ENCODE measurements at places on chromosomes 16 and 17.

- no peak overlapping the region for H3K27ac ChIP-seq
- no peak for DNase-seq
- no peak overlapping the region for H3K4me3 ChIP-seq
- no peaks in the 10 kb centered on the region for H3K4me1 ChIP-seq
Measured at GRCh38 chr17:58401287-58401686, 16.0 kb downstream of the RNF43 start.

GRCh38 chr17:74950207-74950606 lies 14.5 kb downstream of the OTOP3 start:
- H3K27ac ChIP-seq, result no peak overlapping the region
- H3K4me3 ChIP-seq, result no peak overlapping the region
- no peak for DNase-seq
- no peaks in the 10 kb centered on the region for H3K4me1 ChIP-seq
- no peaks in the 10 kb centered on the region for H3K36me3 ChIP-seq
- no peaks in the 10 kb centered on the region for H3K27me3 ChIP-seq

DNA sequence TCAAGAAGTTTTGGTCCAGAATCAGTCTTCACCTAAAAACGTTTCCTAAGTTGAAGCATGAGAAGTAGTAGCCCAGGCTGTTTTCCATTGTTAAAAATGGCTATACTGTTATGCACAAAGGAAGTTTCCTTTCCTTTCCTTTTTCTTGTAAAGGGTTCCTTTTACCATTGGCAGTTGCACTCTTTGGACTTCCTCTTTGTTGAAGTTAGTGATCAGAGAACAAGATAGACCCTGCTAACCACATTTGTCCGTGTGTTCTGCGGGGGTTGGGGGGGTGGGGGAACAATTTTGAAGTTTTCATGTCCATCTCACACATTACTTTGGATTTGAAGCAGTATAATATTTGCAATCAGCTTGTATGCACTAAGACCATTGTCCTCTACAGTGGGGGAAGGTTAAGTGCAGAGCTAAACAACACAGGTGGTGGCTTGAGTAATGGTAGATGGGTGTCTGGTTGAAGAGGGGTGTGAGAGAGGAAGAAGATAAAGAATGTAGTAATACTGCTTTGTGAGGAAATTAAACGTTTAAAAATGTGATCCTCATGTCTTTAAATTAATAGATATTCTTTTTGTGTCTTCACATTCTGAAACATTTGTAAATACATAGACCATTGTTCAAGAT lies 1.4 kb downstream of the LPCAT2 start:
- H3K27ac ChIP-seq, result no peak overlapping the region
- no peak for DNase-seq
- H3K36me3 ChIP-seq, result no peaks in the 10 kb centered on the region

GRCh38 chr17:65104541-65104940 lies 32.6 kb upstream of the RGS9 start:
- H3K27ac ChIP-seq, result no peak overlapping the region
- H3K4me1 ChIP-seq, result peaks cover 22% of the 10 kb centered on the region
- H3K4me3 ChIP-seq, result no peak overlapping the region
- H3K36me3 ChIP-seq, result no peaks in the 10 kb centered on the region

DNA sequence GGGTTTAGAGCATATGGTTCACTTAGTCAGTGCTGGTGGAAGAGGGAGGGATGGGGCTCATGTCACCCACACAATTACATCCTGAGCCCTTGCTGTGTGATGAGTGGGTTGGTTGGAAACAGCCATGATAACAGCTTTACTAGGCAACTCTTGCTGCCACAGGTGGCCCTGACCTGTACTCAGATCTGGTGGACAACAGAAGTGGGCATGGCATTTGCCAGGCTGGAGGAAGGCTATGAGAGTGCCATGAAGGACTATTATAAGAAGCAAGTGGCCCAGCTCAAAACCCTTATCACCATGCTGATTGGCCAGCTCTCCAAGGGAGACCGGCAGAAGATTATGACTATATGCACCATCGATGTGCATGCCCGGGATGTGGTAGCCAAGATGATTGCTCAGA lies 105.8 kb downstream of the DNAH9 start:
- H3K27ac ChIP-seq, result no peak overlapping the region
- no peak for DNase-seq
- no peaks in the 10 kb centered on the region for H3K36me3 ChIP-seq

DNA sequence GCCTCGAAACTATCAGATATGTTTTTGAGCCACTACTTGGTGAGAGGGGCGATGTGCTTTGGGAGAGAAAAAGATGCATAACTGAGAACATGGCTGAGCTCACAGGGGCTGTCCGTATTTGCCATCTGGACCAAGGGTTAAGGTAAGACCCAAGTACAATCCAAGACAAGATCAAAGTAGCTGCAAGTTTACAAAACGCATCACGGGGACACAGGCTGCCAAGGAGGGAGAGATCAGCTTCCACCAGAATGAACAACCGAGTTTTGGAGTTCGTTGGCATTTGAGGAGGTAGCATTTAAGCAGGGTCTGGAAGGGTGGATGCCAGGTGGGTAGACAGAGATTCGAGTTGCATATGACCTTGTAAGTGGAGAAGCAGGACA lies 2.2 kb downstream of the PITPNC1 start:
- no peaks in the 10 kb centered on the region for H3K27me3 ChIP-seq
- DNase-seq, result no peak
- H3K36me3 ChIP-seq, result no peaks in the 10 kb centered on the region
- H3K4me1 ChIP-seq, result peaks cover 27% of the 10 kb centered on the region

- H3K27me3 ChIP-seq, result no peaks in the 10 kb centered on the region
- no peak overlapping the region for H3K27ac ChIP-seq
- DNase-seq, result no peak
- peaks cover 26% of the 10 kb centered on the region for H3K4me1 ChIP-seq
- H3K4me3 ChIP-seq, result no peak overlapping the region
Measured at GRCh38 chr16:53821957-53822625, 118.1 kb downstream of the FTO start.

DNA sequence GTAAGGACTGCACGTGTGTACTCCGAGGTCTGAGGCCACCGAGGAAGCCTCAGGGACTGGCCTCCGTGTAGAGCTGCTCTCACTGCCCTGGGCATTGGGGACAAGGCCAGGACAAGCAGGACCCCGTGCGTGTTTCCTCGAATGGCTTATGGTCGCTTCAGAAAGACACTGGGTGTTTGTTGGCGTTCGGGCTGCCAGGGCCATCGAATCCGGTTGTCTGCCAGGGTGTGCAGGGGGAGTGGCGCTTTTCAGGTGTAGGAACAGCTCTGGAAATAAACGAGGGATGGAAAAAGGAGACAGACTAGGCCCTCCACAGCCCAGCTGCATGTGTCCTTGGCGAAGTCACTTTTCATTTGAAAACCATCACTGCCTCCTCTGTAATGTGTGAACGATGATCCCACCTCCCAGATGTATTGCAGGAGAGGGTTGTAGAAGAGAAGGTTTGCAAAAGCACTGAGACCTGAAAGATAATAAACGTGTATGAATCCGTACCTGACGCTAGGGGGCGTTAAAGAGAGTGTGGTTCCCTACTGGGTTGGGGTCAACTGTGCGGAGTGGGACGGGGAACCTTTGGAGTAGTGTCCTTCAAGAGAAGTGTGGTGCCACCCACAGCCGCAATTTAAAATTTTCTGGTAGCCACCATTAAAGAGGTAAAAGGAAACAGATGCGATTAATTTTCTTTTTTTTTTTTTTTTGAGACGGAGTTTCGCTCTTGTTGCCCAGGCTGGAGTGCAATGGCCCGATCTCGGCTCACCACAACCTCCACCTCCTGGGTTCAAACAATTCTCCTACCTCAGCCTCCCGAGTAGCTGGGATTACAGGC lies 2.1 kb upstream of the ZSCAN10 start:
- no peak overlapping the region for H3K27ac ChIP-seq
- H3K27me3 ChIP-seq, result no peaks in the 10 kb centered on the region
- DNase-seq, result peak; percentile 81
- H3K4me3 ChIP-seq, result no peak overlapping the region
- peaks cover 13% of the 10 kb centered on the region for H3K4me1 ChIP-seq

- 0 out of 2 replicates have a peak, but pooled peaks cover 2% of the 10 kb centered on the region for H3K4me1 ChIP-seq
- H3K4me3 ChIP-seq, result no peak overlapping the region
- H3K36me3 ChIP-seq, result no peaks in the 10 kb centered on the region
Measured at GRCh38 chr16:76297941-76298340, 20.7 kb downstream of the CNTNAP4 start.

DNA sequence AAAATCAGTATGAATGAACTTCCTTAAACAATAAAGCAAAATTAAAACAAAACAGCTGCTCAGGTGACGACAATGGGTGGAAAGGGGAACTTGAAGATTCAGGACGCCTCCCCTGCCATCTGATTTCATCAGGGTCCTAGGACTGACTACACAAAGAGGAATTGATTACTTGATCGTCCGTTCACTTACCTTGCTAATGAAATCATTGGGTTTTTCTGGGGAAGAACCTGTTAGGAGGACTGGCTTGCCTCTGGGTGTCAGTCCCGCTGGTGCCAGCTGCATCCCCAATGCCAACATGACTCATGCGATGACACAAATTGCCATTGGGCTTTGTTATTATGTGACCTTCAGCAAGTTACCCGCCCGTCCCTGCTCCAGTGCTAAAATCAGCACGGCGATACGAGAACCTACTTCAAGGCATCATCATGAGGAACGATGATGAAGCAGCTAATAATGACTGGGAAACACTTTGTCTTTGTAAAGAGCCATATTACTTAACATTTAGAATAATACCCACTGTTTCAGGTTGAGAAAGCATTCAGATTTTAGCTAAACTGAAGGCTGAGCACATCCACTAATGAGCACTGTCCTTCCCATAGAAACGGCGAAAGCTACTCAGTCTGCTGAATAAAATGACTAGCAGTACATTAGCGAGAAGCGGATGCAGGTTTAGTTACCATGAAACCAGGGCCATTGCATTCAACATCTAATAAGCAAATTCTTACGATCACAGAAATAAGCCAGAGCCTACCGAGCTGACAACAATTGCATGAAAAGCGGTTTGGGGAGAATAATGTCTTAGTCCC lies 139.4 kb downstream of the ZFHX3 start:
- no peak overlapping the region for H3K27ac ChIP-seq
- DNase-seq, result peak; percentile 45
- no peak overlapping the region for H3K4me3 ChIP-seq
- no peaks in the 10 kb centered on the region for H3K36me3 ChIP-seq
- no peaks in the 10 kb centered on the region for H3K27me3 ChIP-seq
- H3K4me1 ChIP-seq, result no peaks in the 10 kb centered on the region

GRCh38 chr17:8072341-8072728 lies 15.2 kb downstream of the ALOX12B start:
- no peak overlapping the region for H3K4me3 ChIP-seq
- no peaks in the 10 kb centered on the region for H3K4me1 ChIP-seq
- H3K27me3 ChIP-seq, result no peaks in the 10 kb centered on the region
- H3K36me3 ChIP-seq, result no peaks in the 10 kb centered on the region
- no peak overlapping the region for H3K27ac ChIP-seq

GRCh38 chr16:26569793-26570192 lies 496.9 kb upstream of the C16orf82 start:
- no peaks in the 10 kb centered on the region for H3K27me3 ChIP-seq
- H3K4me1 ChIP-seq, result no peaks in the 10 kb centered on the region
- DNase-seq, result peak; percentile 52
- H3K36me3 ChIP-seq, result no peaks in the 10 kb centered on the region
- H3K4me3 ChIP-seq, result no peak overlapping the region

- no peaks in the 10 kb centered on the region for H3K27me3 ChIP-seq
- H3K4me1 ChIP-seq, result peaks cover 50% of the 10 kb centered on the region
- peak overlapping the region; percentile 88 for H3K4me3 ChIP-seq
- H3K27ac ChIP-seq, result peak overlapping the region; percentile 60
Measured at GRCh38 chr17:8151120-8151640, 1.0 kb downstream of the PER1 start.

DNA sequence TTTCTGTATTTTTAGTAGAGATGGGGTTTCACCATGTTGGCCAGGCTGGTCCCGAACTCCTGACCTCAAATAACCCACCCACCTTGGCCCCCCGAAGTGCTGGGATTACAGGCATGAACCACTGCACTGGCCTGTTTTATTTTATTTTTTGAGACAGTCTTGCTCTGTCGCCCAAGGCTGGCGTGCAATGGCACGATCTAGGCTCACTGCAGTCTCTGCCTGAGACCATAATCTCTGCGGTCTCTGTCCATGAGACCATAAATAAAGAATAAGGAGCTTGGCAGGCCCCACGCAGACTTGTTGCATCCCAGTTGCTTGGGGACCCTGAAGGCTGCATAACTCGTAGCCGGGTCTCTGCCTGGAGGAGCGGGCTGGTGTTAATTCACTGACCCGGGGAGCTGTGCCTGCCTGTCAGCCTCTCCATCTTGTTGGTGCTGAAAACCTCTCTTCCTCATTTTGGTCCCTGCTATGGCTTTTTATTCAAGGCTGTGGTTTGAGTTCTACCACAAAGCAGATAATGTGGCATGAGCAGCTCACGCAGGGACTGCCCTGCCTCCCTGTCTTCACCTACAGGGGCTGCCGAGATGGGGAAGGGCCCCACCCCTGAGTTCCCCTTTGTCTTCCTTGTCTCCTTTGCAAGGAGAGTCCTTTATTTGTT lies 82.1 kb downstream of the MSI2 start:
- peak overlapping the region; percentile 78 for H3K27ac ChIP-seq
- peaks cover 75% of the 10 kb centered on the region for H3K4me1 ChIP-seq
- DNase-seq, result peak; percentile 68
- H3K36me3 ChIP-seq, result peaks cover 10% of the 10 kb centered on the region

DNA sequence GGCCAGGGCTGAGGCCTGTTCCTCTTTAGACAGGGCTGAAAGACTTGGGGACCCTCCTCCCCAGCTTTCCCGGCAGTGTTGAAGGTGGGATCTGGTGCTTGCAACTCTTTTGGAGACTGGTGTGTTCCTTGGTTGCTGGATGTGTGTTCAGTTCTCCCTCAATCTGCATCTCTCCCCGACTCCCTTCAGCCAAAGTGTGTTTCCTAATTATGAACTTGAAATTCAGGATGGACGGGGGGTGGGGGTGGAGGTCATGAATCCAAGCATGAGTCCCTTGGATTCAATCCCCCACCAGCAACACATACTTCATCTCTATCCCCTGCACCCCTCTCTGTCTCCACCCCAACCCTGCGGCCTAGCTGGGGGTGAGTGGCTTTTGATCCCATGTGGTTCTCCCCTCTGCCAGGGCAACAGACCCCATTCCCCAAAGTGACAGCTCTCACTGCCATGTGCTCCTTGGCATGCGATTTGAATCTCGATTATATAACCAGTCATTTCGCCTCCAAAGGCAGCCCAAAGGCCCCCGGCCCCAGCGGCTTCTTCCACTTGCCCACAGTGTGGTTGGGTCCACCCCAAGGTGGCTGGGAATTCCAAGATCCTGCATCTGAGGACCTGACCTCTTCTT lies 1.3 kb downstream of the ARHGAP23 start:
- H3K36me3 ChIP-seq, result no peaks in the 10 kb centered on the region
- no peaks in the 10 kb centered on the region for H3K27me3 ChIP-seq
- no peak for DNase-seq
- no peak overlapping the region for H3K4me3 ChIP-seq

DNA sequence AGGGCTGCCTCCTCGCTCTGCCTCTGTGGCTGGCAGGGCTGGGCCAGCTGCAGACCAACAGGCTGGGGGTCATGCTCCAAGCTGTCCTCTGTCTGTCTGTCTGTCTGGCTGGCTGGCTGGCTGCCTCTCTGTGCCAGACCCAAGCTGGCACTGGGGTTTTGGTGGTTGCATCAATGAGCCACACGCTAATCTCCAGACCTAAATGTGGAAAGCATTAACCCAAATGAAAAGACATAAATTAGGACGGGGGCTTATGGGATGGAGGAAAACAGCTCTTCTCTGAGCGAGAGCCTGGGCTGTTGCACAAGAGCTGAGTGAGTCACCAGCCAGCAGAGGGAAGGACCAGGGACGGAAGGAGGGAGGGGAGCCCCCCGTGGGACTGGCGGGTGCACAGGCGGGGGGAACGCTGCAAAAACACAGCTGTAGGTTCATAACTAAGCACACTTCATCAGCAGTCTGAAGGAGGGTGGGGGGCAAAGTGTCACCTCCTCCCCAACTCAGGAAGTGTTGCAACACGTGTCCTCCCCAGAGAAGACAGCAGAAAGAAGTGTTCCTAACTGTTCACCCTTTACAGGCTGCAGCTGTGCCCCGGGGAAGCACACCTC lies 83.4 kb downstream of the GAS7 start:
- DNase-seq, result peak; percentile 99
- H3K27me3 ChIP-seq, result no peaks in the 10 kb centered on the region
- H3K4me1 ChIP-seq, result peaks cover 74% of the 10 kb centered on the region
- peak overlapping the region; percentile 95 for H3K27ac ChIP-seq
- H3K36me3 ChIP-seq, result no peaks in the 10 kb centered on the region

All from Karpas-422 (cell line).